Osteoblast (primary cell): ENCODE measurements at places on chromosomes 5 and 9. TPM values are rescaled to one million over a fixed set of nuclear protein-coding genes. Genes with fewer than 3 reads are reported as not detected.
A peak's percentile ranks its signal among the peaks of the same experiment; 100 is the strongest.

GRCh38 chr5:68962757-68963484 lies 130.9 kb upstream of the SLC30A5 start:
- peak; percentile 77 for DNase-seq

- DNase-seq, result peak; percentile 49
Measured at GRCh38 chr9:87722393-87723088, 3.4 kb upstream of the CTSL start.

Gene SLC25A2
- total RNA-seq, result 0.36 and 0.59 TPM in 2 replicates

Gene CAMK4
- 0.29 and 0.72 TPM in 2 replicates for total RNA-seq

Gene PCDHGB3
- 6.2 and 8.0 TPM in 2 replicates for total RNA-seq

Gene BBLN
- 24.5 and 33.3 TPM in 2 replicates for total RNA-seq
